ENCODE measurements at places on chromosomes 12 and 14.

GRCh38 chr12:130192642-130193345 lies 30.5 kb downstream of the FZD10 start:
- no peak for DNase-seq

- no peak for DNase-seq
Measured at GRCh38 chr12:16002880-16003279, 91.7 kb downstream of the DERA start.

DNA sequence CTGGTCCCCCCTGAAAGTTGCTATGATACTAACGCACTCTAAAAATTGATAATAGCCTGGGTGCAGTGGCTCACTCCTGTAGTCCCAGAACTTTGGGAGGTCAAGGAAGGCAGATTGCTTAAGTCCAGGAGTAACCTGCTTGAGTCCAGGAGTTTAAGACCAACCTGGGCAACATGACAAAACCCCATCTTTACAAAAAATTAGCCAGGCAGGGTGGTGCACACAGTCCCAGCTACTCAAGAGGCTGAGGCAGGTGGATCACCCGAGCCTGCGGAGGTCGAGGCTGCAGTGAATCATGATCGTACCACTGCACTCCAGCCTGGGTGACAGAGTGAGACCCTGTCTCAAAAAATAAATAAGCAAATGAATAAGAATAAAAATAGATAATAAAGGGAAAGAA lies 42.9 kb downstream of the HEATR5A start:
- no peak for DNase-seq

DNA sequence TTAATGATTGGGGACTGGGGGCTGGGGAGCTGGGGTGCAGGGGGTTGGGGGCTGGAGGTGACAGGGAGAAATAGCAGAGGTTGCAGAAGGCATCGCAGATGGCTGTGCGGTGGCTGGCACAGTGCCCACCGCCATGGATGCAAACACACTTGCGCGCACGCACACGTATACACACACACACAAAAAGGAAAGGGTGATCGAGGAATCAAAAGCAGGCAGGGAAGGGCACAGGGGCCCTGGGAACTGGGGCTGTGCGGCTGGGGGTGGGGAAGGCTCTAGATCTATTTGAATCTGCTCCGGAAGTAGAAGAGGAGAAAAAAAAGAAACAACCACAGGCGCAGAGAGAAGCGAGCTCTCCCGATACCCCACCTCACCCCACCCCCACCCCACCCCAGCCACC lies 39.4 kb downstream of the ZFHX2 start:
- DNase-seq, result no peak

DNA sequence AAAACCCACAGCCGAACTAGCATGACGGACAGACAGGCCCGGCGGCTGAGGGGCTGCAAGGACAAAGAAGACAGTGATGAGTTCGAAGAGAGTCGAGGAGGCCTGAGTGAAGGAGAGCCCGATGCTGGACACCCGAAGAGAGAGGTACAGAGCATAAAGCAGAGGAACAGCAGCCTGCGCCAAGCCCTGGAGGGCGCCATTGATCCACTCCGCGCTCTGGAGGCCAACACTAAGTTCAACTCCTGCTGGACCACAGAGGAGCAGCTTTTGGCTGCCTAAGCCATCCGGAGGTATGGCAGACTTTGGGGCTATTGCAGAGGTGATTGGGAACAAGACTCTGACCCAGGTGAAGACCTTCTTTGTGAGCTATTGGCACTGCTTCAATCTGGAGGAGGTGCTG lies 7.8 kb upstream of the PLXNC1 start:
- no peak for DNase-seq

DNA sequence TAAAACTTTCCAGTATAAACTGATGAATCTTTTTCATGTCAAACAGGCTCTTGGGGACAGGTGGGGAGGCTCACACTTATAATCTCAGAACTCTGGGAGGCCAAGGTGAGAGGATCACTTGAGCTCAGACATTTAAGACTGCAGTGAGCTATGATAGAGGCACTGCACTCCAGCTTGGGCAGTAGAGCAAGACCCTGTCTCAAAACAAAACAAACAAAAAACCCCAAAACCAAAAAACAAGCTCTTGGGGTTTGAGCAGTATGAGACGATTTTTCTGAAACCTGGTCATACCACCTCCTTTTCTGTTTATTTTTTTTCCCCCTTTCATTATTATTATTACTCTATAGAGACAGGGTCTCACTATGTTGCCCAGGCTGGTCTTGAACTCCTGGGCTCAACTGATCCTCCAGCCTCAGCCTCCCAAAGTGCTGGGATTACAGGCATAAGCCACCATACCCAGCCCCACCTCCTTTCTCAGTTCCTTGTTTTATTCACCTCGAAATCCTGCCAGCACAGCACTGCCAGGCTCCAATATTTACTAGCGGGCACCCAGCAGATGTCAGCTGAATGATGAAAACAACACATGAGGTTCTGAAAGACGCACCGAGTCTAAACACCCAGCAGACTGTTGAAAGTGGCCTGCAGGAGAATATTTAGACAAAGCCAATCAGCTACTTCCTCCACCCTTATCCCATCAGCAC lies 19.5 kb upstream of the CDK17 start:
- no peak for DNase-seq

- DNase-seq, result no peak
Measured at GRCh38 chr12:96136161-96136560, 58.0 kb upstream of the ELK3 start.

DNA sequence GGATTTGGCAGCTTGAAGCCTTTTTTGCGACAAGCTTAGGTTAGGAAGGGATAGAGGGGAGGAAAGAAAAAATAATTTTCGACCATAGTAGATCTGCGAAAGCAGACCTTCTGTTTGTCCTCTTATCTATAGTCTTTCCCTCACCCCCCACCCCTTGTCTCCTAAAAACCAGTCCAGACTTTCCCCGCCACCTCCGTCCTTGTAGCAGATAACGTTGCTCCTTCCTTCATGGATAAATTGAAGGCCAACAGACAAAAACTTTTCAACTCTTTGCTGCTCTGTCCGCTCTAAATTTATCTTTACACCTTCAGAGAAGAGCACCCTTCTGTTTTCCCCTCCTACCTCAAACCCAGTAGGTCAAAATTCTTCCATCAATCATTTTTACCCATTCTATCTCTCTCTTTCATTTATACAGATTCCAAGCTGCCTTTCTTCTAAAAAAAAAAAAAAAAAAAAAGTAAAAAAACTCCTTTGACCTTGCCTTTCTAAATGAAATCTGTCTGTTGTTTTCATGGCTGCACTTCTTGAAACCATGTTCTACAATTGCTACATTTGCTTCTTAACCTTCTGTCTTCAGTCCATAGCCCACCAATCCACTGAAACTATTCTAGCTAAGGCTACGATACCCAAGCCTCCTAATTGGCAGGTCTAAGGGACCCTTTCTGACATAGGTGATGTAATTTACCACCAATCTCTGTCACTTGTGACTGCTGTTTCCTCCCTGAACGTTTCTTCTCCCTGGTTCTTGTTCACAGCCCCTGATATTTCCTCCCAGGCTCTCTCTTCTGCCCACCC lies 11.1 kb upstream of the NEMF start:
- DNase-seq, result no peak

GRCh38 chr12:6387541-6387940 lies 3.6 kb downstream of the LTBR start:
- DNase-seq, result no peak

GRCh38 chr14:90703841-90704737 lies 112.1 kb downstream of the TTC7B start:
- DNase-seq, result no peak

GRCh38 chr14:94989417-94989816 lies 167.9 kb downstream of the DICER1 start:
- no peak for DNase-seq

- peak; percentile 15 for DNase-seq
Measured at GRCh38 chr12:66036317-66036716, 94.2 kb downstream of the LLPH start.

DNA sequence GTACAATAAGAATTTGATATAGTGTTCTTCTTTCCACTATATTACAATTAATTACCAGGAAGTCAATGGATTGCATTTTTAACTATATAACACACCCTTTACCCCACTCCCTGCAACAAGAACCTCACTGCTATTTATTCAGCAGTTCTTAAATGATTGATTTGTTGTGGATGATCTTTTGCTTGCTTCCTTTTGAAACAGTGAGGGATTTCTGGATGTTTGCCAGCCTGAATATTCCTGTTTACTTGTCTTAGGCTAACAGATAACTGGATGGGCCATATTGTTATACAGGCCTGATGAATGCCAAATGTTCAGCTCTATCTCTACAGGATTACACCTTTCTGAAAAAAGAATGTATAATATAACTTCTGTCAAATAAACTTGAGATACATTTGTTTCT lies 497.6 kb downstream of the APAF1 start:
- DNase-seq, result no peak

DNA sequence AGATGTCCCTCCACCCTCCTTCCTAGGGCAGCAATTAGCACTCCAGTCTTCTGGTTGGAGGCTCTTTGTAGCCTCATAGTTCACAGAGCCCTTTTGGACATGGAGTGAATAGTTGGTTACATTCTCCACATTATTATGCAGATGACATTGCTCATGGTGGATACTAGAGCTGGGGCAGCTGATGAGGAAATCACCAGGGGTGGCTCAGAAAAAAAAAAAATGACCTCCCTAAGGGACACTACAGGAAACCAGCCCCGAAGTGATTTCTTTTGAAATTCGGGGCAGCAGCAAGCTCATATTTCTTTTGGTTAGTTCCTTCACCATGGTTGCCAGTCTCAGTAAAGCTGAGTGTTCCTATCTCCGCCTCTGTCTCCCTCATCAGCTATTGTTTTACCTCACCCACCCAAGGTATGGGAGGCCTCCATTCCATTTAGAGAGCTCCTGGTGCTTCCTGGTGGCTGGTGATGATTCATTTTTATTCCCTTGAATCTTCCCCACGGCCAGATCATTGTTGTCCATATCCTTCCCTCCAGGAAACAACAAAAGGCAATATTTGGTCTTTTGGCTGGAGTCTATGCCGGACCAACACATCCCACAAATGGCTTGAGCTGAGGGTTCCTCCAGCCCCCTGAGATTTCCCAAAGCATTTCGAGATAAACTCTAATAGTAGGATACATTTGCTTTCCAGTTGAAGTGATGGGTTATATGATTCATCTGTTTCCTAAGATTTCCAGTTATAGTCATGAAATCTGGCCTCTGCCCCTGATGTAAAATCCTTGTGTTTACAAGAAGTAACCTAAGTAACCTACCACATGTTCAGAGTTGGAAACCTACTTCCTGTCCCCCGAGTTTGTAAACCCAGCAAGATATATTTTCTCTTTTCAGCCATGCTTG lies 56.2 kb upstream of the NID2 start:
- no peak for DNase-seq

- no peak for DNase-seq
Measured at GRCh38 chr14:78664841-78665240, 494.7 kb downstream of the NRXN3 start.

- DNase-seq, result no peak
Measured at GRCh38 chr14:33218026-33218425, 279.3 kb downstream of the NPAS3 start.

- DNase-seq, result no peak
Measured at GRCh38 chr14:62800577-62800976, 244.7 kb downstream of the KCNH5 start.

GRCh38 chr12:62632411-62632918 lies 165.8 kb downstream of the MON2 start:
- no peak for DNase-seq

DNA sequence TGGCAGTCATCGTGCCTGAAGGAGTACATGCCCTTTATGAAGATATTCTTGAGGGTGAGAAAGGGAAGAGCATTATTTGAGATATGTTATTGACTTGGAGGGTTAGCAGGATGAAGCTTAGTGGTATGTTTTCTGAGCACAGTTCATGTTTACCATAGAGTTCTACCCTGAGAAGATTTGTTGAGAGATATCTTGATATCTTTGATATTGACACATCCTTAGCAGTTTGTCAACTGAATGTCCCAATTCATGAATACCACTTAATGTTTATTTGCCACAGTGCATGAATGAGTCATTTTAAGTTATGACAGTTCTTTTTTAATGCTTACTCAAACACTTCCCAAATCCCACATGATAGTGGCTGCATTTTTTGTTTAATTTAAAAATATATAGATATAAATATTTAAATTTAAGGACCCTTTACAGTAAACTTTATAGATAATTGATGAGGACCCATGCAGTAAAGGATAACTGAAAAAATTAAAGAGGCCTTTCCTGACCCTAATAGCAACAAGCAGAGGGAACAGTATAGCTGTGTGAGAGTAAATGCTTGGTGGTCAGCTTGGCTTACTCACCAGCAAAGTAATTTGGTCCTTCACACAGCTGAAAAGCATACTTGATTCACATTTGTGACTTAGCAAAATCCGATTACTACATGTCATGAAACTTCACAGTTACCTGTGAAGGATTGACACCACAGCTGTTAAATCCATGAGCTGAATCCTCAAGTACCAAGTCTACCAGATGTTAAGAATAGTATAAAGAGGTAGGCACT lies 25.8 kb downstream of the SLC39A9 start:
- DNase-seq, result no peak

DNA sequence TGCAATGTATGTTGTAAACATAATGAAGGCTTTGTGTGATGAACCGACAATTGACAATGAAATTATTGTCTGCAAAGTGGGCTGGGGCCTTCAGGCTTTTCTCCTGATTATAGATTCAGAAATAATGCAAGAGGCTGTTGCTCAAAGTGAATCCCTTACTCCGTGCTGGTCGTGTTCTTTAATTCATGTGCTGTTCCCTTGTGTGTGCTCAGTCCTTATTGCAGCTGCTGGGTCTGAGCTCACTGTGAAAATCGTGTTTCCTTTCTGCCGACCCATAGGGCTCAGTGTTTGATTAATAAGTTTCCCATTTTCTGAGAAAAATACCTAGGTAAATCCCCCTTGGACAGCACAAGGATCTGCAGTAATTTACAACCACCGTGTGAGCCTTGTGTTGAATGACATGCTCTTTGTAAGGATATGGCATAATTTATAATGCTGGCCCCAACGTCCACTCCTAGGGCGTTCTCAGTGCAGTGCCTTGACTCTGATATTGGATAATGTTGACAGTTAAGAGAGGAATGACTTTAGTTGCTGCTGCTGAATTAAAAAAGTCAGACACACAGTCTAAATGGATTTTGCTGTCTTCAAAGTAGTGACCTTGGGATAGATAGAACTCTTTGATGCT lies 81.6 kb downstream of the RGS6 start:
- DNase-seq, result no peak

DNA sequence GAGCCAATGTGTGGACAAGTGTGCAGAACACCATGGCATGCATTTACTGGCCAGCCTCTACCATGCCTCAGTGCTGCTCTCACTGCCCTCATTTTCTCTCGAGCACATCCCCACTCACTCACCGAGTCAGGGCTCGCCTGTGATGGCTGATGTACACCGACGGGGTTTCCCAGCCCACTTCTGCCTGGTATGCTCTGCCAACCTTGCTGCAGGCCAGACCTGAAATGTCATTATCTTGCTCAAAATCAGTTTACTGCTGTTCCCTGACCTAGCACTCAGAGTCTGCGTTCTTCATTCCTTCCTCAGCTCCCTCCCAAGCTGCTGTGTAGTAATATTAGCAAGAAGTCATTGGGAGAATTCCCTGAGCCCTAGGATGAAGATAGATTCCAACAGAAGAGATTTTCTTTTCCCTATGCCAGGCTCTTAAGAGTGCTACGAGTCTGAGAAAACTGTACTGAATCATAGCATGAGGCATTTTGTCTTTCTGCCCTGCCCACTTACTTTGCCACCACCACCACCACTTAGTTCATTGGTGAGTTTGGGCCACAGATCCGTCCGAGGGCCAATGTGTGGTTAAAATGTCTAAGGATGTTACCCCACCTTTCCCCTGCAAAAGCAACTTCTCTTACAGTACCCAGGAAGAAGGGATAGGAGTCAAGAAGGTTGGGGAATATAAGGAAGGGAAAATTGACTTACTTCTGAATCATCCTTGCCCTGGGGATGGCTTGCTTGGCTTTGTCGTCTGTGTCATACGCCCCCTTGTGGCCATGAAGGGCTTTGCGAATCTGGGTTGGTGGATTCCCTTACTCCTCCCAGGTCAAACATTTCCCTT lies 51.0 kb downstream of the BMAL2 start:
- DNase-seq, result peak; percentile 35
